ENCODE measurements at places on chromosomes 7 and 10.

- DNase-seq = no peak
These were observed 9.9 kb downstream of the TTYH3 start for GRCh38 chr7:2641406-2642393.

DNA sequence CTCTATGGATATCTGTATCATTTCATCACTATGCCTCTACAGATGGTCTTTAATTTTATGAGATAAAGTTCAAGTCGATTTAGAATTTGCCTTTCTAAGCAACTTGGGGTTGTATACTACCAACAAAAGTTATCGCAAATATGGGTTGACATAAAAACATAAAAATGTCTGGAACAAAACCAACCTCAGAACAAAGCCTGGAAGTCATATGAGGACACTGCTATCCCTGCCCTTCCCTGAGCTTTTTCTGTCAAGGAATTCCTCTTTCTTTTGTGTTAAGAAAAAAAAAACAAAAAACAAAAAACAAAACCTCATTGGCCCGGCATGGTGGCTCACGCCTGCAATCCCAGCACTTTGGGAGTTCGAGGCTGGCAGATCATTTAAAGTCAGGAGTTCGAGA is 319.3 kb downstream of the CAMK1D start:
- no peak for DNase-seq

GRCh38 chr7:100488333-100489095 is 4.8 kb downstream of the NYAP1 start:
- DNase-seq = no peak

GRCh38 chr10:88437411-88437810 is 145.7 kb downstream of the RNLS start:
- no peak for DNase-seq

DNA sequence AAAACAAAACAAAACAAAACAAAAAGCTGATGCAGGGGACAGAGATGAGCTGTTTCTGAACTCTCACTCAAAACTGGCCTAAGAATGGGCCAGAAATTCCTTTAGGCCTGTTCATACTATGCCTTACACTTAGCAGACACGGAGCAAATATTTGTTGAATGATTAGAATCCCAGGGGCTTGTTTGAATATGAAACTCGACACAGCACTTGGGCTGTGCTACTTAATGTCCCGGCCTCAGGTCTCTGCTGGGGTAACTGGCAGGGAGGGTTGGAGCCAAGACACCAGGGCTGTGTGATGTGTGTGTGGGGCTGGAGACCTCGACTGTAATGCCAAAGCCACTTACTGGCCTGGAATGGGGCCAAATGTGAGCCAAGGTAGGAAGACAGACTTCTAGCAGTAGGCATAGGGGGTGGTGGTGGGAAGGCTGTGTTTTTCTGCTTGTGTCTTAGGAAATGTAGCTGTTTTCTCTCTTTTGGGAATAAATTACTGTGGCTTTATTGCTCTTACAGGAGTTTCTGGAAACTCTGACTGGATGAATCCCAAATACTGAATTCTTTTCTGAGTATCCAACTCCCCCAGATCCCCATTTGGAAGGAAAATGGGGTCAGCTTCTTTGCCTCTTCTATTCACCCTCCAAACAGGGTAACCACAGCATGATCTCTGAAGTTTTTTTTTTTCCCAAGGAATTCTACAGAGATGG is 66.7 kb downstream of the EMX2 start:
- DNase-seq = no peak

DNA sequence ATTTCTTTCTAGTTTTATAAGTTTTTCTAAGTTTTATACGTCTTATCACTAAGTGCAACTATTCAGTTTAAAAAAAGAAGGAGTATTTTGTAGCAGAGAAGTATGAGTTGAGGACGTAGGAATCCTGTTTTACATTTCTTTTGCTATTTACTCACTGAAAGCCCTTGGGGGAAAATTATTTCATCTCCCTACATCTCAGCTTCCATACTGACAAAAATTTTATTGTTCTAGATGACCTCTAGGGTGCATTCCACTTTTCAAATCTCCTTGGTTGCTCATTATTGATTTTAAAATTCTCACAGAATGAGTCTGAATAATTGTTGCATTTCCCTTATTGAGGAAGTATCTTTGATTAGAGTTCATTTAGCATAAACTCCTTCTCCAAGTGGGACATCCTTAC is 14.9 kb upstream of the PDK4 start:
- no peak for DNase-seq

DNA sequence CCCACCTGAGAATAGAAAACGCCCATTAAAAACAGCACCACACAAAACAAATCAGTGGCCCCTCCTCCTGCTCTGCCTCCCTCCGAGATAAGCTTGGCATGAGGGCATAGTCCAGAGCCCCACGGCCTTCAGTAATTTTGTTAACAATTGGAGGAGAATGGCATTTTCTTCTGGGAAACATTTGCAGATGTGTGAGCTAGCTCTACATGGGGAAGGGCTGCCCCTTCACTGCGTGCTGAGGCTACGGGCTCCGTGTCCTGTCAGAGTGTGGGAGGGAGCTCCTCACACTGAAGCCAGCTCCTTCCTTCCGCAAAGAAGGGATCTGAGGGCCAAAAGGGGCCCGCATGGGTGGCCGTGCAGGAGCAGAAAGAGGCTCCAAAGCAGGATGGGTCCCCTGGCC is 15.2 kb downstream of the GRK5 start:
- no peak for DNase-seq

DNA sequence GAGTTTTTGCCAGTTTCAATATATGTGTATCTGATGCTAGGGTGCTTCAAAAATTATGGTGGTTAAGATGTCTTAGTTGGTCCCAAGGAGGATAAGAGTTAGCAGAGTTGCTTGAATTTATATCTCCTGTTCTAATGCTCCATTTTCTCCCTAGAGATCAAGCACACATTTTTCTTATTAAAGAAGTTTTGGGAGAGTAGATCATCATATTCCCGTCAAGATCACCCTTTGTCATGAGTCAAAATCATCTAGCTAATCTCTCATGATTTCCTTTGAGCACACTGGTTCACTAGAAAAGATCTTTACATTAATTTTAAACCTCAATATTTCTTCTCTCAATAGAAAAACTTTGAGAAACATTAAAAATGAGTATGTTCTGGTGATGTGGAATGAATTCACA is 429.9 kb upstream of the SEMA3A start:
- DNase-seq = no peak

- DNase-seq = no peak
These were observed 6.9 kb upstream of the PFKFB3 start for GRCh38 chr10:6195846-6196245.

DNA sequence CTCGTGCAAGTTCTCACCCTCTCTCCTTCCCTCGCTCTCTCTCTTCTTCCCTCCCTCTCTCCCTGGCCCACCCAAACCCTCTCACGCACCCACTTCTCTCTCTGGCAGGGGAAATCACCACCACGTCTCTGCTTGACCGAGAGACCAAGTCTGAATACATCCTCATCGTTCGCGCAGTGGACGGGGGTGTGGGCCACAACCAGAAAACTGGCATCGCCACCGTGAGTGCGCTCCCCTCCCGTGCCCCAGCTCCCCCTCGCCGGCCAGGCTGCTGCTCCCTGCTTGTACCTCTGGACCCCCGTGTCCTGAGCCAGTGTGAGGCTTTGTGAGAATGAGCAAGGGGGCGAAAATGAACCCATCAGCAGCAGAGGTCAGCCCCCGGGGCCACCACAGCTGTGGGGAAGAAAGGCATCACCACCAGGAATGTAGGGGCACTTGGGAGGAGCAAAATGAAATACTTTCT is 25.5 kb downstream of the C10orf105 start:
- DNase-seq = no peak

- DNase-seq = no peak
These were observed 1152.3 kb upstream of the C7orf33 start for GRCh38 chr7:147438216-147438615.

DNA sequence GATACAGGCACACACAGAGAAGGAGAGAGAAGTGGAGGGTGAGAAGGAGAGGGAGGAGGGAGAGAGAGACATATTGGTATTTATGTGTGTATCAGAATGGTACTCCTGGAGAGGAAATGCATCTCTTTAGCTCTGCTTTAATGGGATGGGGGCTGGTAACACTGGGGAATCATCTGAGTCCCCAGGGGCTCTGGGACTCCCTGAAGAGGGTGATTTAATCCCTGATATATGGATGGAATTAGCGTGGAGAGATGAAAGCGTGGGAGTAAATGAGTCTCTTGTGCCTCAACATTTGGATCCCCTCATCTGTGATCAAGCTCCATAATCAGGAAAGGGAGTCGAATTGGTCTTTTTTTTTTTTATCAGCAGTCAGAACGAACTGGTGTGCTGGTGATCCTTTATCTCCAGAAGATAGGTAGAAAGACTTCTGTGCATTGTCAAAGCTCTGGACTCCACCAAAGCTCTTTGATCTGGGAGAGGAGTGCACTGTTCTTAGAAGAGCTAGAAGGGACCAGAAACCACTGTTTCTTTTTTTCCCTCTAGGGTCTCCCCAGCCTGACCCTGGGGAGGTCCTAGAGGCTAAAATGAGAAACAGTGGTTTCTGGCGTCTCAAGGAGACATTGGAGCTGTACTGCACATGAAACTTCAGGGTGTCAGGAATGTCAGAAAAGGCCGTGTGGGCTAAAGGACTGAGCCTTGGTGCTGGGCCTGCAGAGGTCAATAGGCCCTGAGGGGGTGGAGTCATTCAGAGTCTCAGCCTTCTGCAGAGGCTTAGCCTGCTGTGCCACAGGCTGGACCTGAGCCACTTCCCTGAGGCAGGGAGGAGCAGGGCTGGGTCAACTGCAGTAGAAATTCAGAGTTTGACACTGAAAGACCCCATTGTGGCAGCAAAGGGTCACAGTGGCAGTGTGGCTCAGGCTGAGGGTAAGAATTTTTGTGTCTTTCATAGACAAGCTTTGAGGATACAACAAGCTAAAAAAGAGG is 234.4 kb upstream of the SLC26A5 start:
- DNase-seq = no peak

DNA sequence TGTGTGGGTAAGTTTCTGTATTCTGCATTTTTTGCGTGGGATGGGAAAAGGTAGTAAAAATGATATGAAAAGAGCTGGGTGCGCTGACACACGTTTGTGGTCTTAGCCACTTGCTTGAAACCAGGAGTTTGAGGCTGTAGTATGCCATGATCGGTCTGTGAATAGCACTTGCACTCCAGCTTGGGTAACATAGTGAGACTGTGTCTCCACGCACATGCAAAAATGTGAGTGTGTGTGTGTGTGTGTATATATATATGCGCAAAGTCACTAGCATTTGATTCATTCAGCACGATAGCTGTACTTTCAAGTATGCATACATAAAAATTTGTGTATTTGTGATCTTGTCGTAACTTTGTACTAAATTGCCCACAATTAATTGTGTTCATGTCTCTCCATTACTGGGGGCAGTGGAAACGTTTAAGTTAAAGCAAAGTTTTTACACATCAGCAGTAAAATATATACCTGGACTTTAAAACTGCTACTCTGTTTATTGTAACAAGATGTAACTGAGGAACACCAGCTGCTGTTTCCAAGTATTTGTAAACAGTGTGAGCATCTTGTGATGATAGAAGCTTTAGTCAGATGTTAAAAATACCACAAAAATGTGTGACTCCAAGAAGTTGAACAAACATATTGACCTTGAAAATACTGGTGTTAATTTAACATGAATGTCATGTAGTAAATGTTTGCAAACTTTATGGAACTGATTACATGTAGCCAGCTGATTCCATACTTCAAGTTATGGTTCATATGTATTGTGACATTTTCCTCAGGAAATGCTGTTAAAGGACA is 1.6 kb downstream of the ZRANB1 start:
- no peak for DNase-seq

DNA sequence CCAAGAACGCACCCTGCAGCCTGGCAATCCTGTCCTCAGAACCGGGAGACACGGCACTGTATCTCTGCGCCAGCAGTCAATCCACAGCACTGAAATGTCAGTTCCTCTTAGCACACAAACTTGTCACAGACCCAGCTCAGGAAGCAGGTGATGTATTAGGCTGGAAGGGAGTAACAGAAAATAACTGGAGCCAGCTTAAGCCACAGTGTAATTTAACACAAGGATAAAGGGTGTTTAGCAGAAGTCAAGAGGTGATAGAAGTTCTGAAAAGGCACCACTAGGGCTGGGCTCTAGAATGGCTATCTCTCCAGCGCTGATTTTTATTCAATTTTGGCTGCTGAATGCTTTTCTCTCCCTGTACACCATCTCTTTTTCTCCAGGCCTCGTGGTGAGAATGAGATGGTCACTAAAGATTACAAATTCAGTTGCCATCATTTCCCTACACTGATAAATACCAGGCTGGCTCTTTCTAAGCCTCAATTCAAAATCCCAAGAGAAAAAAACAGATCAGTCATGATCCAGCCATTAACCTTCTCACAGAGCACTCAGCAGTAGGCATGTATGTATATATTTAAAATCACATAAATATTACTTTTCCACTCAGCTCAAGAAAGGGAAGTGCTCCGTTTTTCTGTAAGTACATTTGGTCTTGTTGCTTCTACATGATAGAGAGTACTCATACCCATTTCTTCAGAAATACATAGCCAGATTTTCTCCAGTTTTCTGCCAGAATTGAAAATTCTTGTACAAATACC is 102.7 kb upstream of the PRSS1 start:
- no peak for DNase-seq

GRCh38 chr7:7438851-7439250 is 96.8 kb downstream of the COL28A1 start:
- DNase-seq = no peak

DNA sequence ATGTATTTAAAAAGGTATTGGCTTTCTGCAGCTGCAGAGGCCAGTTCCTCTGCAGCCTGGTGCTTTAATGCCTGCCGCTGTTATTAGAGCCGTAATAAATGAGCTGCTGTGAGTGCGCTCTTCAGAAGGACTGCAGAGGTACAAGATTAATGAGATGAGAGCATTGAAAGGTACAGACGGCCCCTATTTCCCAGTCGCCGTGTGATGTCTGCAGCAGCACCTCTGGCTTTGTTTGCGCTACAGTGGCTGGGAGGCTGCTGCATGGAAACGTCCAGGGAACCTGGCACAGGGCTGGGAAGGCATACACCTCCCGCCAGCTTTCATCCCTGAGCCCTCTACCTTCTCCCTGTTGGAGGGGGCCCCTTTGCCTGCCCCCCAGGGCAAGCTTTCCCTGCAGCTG is 383.8 kb upstream of the ZMIZ1 start:
- DNase-seq = no peak

- no peak for DNase-seq
These were observed 44.5 kb downstream of the TAS2R16 start for GRCh38 chr7:122951006-122951405.

GRCh38 chr10:109374215-109374614 is 549.1 kb downstream of the XPNPEP1 start:
- DNase-seq = no peak

DNA sequence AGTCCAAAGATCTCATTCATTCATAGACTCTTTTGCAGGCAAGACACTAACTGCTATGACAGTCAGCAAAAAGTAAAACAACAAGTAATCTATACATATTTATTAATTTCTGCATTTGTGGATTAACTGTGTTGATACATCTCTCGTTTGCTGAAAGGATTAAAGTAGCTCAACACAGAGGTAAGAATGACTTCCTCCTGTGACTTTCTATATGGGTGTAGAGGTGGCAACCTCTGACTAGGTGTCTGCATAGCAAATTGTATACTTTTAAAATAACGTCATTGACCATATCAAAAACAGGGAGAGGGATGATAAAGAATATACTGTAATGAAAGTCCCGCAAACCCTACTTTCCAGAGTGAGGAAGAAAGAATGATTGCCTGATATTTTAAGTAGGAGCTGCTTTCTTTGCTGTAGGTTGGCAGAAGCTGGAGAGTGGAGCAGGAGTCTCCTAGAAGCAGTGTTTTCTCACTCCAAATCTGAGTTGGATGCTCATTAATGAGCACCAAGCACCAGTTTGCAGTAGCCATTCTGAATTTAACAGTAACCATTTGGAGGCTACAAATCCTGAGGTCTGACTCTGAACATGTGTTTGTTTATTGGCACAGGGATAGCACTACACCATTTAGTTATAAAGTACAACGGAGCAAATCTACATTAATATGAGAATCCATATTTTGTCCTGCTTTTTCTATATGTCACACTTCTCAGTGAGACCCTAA is 9.2 kb upstream of the LRRN3 start:
- no peak for DNase-seq

Measured in T follicular helper cell (primary cell).